ENCODE measurements at places on chromosomes 6 and 20. TPM values are rescaled to one million over a fixed set of nuclear protein-coding genes. Genes with fewer than 3 reads are reported as not detected.
A peak's percentile ranks its signal among the peaks of the same experiment; 100 is the strongest.

Gene CDH4
- not detected for total RNA-seq

DNA sequence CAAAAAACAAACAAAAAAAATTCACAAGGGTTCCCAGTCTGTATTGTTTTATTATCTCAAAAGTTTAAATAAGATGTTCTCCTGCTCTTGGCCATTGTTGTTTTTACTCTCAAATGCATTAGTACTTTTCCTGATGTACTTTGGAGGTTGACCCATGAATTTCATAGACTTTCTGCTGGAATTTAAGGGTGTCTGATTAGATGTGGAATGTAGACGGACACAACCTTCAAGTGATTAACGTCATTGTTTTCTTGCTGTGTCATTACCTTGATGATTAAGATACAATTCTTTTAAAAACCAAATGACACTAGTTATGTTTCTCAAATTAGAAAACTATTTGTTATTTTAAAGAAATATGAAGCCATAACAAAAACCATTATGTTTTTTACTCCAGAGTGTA, 421.4 kb upstream of the RUNX2 start:
- no peak for DNase-seq
- no peaks in the 10 kb centered on the region for H3K4me1 ChIP-seq
- no peaks in the 10 kb centered on the region for H3K36me3 ChIP-seq
- H3K4me3 ChIP-seq, result no peak overlapping the region
- no peaks in the 10 kb centered on the region for H3K27me3 ChIP-seq
- H3K27ac ChIP-seq, result no peak overlapping the region

DNA sequence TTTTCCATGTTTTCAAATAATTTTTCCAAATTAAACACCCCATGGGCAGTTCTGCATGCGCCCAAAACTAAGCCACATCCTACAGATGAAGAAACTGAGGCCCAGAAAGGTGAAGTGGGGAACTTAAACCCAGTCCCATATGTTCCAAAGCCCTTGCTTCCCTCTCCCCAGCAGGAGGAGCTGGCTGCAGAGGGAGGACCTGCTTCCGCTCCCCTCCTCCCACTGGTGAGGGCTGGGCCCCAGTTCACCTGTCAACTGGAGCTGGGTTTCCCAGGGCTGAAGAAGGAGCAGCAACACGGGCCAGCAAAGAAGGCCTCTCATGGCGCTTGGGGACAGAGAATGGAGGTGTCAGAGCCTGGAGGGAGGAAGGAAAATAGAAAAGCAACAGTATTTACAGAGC, 1.4 kb upstream of the RBPJL start:
- H3K27me3 ChIP-seq, result peaks cover 53% of the 10 kb centered on the region
- H3K36me3 ChIP-seq, result no peaks in the 10 kb centered on the region
- no peak overlapping the region for H3K4me3 ChIP-seq

DNA sequence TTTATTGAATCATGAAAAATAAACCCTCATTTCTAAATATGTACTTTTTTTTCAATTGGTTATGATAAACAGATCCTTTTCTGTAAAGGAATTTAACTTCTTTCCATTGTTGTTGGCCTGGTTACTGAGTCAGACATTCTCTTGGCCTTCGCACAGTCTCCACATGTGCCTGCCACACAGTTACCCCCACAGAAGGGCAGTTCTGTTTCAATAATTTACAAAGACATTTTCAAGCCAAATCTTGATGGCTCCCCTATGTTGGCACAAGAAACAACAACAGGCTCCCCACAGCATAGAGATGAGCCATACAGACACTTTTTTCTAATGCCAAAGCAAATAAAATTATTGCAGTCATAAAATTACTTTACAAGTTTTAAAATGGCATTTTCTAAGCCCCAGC, 55.6 kb upstream of the BEND6 start:
- no peaks in the 10 kb centered on the region for H3K27me3 ChIP-seq
- no peaks in the 10 kb centered on the region for H3K4me1 ChIP-seq
- DNase-seq, result no peak
- no peaks in the 10 kb centered on the region for H3K36me3 ChIP-seq
- no peak overlapping the region for H3K27ac ChIP-seq

GRCh38 chr6:152671171-152671570, 26.5 kb upstream of the MYCT1 start:
- no peaks in the 10 kb centered on the region for H3K36me3 ChIP-seq
- no peak overlapping the region for H3K4me3 ChIP-seq
- no peaks in the 10 kb centered on the region for H3K27me3 ChIP-seq
- no peaks in the 10 kb centered on the region for H3K4me1 ChIP-seq

GRCh38 chr20:2292416-2293110, 3.2 kb upstream of the TGM3 start:
- H3K4me3 ChIP-seq, result no peak overlapping the region
- peaks cover 5% of the 10 kb centered on the region for H3K4me1 ChIP-seq
- DNase-seq, result no peak
- no peaks in the 10 kb centered on the region for H3K36me3 ChIP-seq

Gene SAPCD1
- 15.8 TPM for total RNA-seq

GRCh38 chr6:134272374-134272773, 45.5 kb downstream of the SGK1 start:
- H3K4me1 ChIP-seq, result peaks cover 9% of the 10 kb centered on the region
- no peaks in the 10 kb centered on the region for H3K27me3 ChIP-seq
- H3K27ac ChIP-seq, result no peak overlapping the region
- no peak overlapping the region for H3K4me3 ChIP-seq

DNA sequence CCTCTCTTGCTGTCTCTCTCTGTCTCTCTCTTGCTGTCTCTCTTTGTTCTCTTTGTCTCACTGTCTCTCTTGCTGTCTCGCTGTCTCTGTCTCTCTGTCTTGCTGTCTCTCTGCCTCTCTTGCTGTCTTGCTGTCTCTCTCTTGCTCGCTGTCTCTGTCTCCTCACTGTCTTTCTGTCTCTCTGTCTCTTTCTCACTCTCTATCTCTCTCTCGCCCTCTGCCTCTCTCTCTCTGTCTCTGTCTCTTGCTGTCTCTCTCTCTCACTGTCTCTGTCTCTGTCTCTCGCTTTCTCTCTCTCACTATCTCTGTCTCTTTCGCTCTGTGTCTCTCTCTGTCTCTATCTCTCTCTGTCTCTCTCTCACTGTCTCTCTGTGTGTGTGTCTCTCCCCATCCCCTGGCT, 92.9 kb upstream of the MC3R start:
- no peaks in the 10 kb centered on the region for H3K4me1 ChIP-seq
- no peaks in the 10 kb centered on the region for H3K36me3 ChIP-seq
- no peaks in the 10 kb centered on the region for H3K27me3 ChIP-seq
- no peak overlapping the region for H3K27ac ChIP-seq
- no peak for DNase-seq
- H3K4me3 ChIP-seq, result no peak overlapping the region

Gene TULP1
- 0.09 TPM for total RNA-seq

GRCh38 chr6:27840572-27840971, 71.6 kb downstream of the OR2B2 start:
- peaks cover 7% of the 10 kb centered on the region for H3K4me1 ChIP-seq
- peak; percentile 40 for DNase-seq
- peaks cover 55% of the 10 kb centered on the region for H3K36me3 ChIP-seq
- H3K4me3 ChIP-seq, result peak overlapping the region; percentile 56
- H3K27me3 ChIP-seq, result no peaks in the 10 kb centered on the region

- no peak overlapping the region for H3K27ac ChIP-seq
- peaks cover 43% of the 10 kb centered on the region for H3K27me3 ChIP-seq
- no peaks in the 10 kb centered on the region for H3K4me1 ChIP-seq
These were observed 4.8 kb downstream of the HRH3 start for GRCh38 chr20:62215020-62215990.

DNA sequence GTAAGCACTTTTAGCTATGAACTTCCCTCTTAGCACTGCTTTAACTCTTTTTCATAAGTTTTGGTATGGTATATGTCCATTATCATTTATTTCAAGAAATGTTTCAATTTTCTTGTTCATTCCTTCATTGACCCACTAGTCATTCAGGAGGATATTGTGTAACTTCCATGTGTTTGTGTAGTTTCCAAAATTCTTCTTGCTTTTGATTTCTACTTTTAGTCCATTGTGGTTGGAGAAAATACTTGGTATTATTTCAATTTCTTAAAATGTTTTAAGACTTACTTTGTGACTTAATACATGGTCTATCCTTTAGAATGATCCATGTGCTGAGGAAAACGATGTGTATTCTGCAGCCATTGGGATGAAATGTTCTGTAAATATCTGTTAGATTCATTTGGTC, 176.5 kb downstream of the CENPW start:
- no peak overlapping the region for H3K27ac ChIP-seq
- H3K4me1 ChIP-seq, result no peaks in the 10 kb centered on the region
- no peak overlapping the region for H3K4me3 ChIP-seq
- no peaks in the 10 kb centered on the region for H3K27me3 ChIP-seq
- no peak for DNase-seq

Gene OSBPL2
- 23.0 TPM for total RNA-seq

Gene RPP40
- total RNA-seq, result 30.2 TPM

DNA sequence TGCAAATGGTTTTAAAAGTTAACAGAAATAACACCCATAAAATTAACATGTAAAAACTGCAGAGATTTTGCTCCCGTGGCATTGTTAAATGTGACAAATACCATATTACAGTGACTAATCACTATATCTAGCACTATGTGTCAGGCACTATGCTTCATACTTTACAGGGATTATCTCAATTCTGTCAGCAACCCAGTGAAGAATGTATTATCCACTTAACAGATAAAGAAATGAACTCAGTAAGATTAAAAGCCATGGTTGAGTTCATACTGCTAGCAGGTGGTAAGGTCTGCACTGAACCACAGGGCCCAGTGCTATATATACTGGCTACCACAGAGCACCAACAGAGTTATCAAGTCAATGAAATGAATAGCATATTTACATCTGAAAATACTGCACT, 65.4 kb downstream of the RWDD2A start:
- H3K27me3 ChIP-seq, result no peaks in the 10 kb centered on the region
- no peak overlapping the region for H3K27ac ChIP-seq
- H3K4me3 ChIP-seq, result no peak overlapping the region
- no peaks in the 10 kb centered on the region for H3K36me3 ChIP-seq

- H3K4me3 ChIP-seq, result no peak overlapping the region
- H3K27me3 ChIP-seq, result no peaks in the 10 kb centered on the region
- peaks cover 48% of the 10 kb centered on the region for H3K36me3 ChIP-seq
- no peak overlapping the region for H3K27ac ChIP-seq
- no peak for DNase-seq
These were observed 29.1 kb downstream of the POFUT1 start for GRCh38 chr20:32236819-32237218.
